Panc1 (cell line): ENCODE measurements at places on chromosomes 11 and 22. TPM values are rescaled to one million over a fixed set of nuclear protein-coding genes. Genes with fewer than 3 reads are reported as not detected.

The MPZL2 gene
- 1.8 TPM for total RNA-seq

The BDNF gene
- total RNA-seq: 0.36 TPM

The HSPB2 gene
- total RNA-seq: not detected

The DBX1 gene
- total RNA-seq: not detected

The CLMP gene
- 1.5 TPM for total RNA-seq

The HPS4 gene
- total RNA-seq: 26.2 TPM

The CRYBB1 gene
- not detected for total RNA-seq

The MMP3 gene
- not detected for total RNA-seq

The KLHL35 gene
- 10.9 TPM for total RNA-seq

The RTN4RL2 gene
- 0.90 TPM for total RNA-seq

The SLC25A1 gene
- 162 TPM for total RNA-seq

DNA sequence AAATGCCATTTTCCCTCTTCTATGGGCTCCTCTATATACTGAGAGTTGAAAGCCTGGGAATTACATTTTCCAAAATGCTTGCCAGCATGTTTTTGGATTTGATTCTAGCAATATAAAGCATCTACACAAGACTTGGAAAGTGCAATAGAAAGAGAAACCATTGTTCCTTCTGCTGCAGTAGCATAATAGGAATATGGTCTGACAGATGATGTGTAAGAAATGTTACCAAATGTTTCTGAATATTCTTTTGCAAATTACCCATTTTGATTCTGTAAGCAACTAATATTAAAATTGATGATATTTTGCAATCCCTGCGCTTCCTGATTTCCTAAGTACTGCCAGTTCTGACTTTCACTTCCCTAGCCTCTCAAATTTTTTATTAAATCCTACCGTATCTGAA is 61.6 kb downstream of the CASP12 start:
- no peaks in the 10 kb centered on the region for H3K27me3 ChIP-seq
- no peaks in the 10 kb centered on the region for H3K4me1 ChIP-seq
- H3K27ac ChIP-seq: no peak overlapping the region
- no peaks in the 10 kb centered on the region for H3K36me3 ChIP-seq
- no peak for DNase-seq
- no peak overlapping the region for H3K4me3 ChIP-seq

DNA sequence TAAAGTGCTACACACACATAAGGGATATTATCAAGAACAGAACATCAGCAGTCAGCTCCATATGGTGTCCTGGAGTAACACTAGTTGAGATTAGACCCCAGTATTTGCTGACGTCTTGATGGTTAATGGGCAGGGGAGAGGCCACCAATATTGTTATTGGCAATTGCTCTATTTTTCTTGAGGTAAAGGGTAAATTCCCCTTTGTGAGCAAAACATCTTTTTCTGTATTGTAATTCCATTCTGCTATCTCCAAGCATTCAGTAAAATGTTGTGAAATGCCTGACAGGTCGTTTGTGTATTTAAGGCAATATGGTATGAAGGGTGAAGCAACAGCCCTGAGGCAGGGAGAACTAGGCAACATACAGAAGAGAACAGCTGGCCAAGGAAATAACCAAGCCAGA is 21.9 kb downstream of the PC start:
- no peaks in the 10 kb centered on the region for H3K4me1 ChIP-seq
- no peak overlapping the region for H3K27ac ChIP-seq
- H3K36me3 ChIP-seq: no peaks in the 10 kb centered on the region

DNA sequence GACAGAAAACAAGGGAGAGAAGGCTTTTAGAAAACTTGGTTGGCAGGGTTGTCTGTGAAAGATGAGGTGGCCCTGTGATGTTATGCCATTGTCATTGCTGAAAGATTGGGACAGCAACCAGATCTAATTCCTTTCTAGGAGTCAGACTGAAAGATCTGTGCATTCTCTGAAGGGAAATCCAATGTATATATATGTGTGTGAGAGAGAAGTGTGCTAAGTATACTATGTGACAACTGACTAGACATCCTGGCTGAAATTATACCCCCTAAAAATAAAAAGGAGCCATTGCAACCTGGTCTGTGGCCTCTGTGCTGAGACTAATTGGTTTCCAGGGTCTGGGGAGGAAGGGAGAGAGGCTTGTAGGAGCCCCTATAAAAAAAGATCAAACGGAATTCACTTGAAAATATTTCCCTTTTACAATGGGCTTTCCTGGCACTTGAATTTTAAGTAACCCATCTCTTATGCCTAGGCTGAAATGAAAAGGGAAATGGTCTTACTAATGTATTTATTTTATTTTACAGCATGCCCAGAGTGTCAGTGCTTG is 1.2 kb upstream of the MPPED2 start:
- DNase-seq: no peak
- H3K4me3 ChIP-seq: no peak overlapping the region
- no peaks in the 10 kb centered on the region for H3K36me3 ChIP-seq
- no peak overlapping the region for H3K27ac ChIP-seq

GRCh38 chr22:26977741-26978376 is 320.5 kb downstream of the MIAT start:
- no peak overlapping the region for H3K4me3 ChIP-seq
- H3K27me3 ChIP-seq: no peaks in the 10 kb centered on the region; the same call in 1 of the 2 replicates
- H3K4me1 ChIP-seq: no peaks in the 10 kb centered on the region
- no peaks in the 10 kb centered on the region for H3K36me3 ChIP-seq
- DNase-seq: no peak
- no peak overlapping the region for H3K27ac ChIP-seq

DNA sequence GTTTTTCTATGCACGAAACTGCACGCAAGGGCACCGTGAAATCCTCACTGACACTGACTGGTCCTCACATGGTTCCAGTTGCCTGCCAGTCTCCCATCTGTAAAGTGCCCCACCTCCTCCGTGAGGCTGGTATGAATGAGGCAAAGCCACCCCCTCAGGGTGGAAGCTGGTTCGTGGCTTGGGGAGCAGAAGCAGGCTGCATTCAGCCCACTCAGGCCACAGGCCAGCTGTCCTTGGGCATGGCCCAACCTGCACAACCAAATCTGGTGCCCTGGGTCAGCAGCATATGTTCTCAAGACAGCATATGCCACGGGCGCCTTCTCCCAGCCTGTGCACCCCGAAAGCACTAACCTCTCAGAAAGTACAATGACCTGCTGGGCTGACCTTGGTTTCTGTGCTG is 29.3 kb downstream of the SERPINH1 start:
- H3K27ac ChIP-seq: no peak overlapping the region
- H3K4me1 ChIP-seq: no peaks in the 10 kb centered on the region
- no peaks in the 10 kb centered on the region for H3K36me3 ChIP-seq
- no peak overlapping the region for H3K4me3 ChIP-seq

DNA sequence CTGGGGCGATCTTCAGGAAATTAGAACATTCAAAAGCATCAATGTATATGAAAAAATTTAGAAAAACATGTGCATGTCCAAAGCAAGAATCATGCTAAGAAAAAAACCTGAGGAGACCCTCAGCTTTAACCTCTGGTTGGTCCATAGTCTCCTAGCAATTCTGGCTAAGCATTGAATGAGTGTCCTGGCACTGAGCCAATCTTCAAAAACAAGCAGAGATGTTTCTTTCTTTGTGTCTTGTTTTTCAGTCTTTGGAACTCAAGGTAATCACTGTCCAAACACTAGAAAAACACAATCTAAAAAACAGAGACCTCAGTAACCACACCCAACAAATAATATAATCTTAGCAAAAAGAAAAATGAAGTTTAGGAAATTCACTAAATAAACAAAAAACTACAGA is 205.4 kb upstream of the CARD18 start:
- H3K36me3 ChIP-seq: no peaks in the 10 kb centered on the region
- no peak overlapping the region for H3K4me3 ChIP-seq
- no peaks in the 10 kb centered on the region for H3K4me1 ChIP-seq

DNA sequence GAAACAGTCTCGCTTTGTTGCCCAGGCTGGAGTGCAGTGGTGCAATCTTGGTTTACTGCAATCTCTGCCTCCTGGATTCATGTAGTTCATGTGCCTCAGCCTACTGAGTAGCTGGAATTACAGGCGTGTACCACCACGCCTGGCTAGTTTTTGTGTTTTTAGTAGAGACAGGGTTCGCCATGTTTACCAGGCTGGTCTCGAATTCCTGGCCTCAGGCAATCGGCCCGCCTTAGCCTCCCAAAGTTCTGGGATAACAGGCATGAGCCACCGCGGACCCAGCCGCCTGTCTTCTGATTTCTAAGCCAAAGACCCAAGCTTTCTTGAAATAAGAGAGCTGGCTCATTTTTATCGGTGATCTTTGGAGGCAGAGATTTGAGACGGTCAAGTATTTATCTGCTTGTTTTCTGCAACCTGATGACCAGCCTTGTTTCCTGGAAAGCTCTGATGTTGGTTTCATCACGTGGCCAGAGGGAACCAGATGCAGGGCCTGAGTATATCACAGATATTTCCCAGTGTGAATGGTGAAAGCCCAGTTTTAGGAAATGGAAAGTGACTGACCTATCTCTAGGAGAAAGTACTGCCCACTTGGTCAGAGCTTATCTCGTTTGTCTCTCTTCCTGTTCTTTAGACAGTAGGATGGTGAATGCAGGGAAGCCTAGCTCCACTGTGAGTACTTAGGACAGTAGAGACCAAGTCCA is 5.7 kb upstream of the SIDT2 start:
- peaks cover 17% of the 10 kb centered on the region for H3K36me3 ChIP-seq
- H3K4me1 ChIP-seq: peaks cover 7% of the 10 kb centered on the region
- H3K4me3 ChIP-seq: no peak overlapping the region
- no peaks in the 10 kb centered on the region for H3K27me3 ChIP-seq
- no peak for DNase-seq

- no peak for DNase-seq
- H3K4me1 ChIP-seq: no peaks in the 10 kb centered on the region
- H3K27ac ChIP-seq: no peak overlapping the region
- no peaks in the 10 kb centered on the region for H3K27me3 ChIP-seq
- no peak overlapping the region for H3K4me3 ChIP-seq
Observed at GRCh38 chr22:33874206-33874605, 46.1 kb downstream of the LARGE1 start.

GRCh38 chr22:49229483-49230193 is 598.0 kb downstream of the BRD1 start:
- H3K36me3 ChIP-seq: no peaks in the 10 kb centered on the region
- H3K4me1 ChIP-seq: no peaks in the 10 kb centered on the region
- H3K4me3 ChIP-seq: no peak overlapping the region

DNA sequence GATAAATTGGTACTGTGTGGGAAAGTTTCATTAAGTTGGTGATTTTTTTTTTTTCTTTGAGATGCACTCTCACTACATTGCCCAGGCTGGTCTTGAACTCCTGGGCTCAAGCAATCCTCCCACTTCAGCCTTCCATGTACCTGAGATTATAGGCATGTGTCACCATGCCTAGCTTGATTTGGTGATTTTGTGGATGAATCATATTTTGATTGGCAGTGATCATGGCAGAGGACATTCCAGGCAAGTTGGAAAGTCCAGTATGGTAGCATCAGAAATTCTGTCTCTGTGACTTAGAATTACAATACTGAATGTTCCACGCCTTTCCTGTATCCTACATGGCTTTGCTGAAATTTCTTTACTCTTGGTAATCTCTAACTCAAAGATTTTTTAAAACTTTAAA is 49.4 kb downstream of the HORMAD2 start:
- no peaks in the 10 kb centered on the region for H3K27me3 ChIP-seq
- no peak overlapping the region for H3K4me3 ChIP-seq
- no peaks in the 10 kb centered on the region for H3K4me1 ChIP-seq
- no peaks in the 10 kb centered on the region for H3K36me3 ChIP-seq
- no peak for DNase-seq
- H3K27ac ChIP-seq: no peak overlapping the region

DNA sequence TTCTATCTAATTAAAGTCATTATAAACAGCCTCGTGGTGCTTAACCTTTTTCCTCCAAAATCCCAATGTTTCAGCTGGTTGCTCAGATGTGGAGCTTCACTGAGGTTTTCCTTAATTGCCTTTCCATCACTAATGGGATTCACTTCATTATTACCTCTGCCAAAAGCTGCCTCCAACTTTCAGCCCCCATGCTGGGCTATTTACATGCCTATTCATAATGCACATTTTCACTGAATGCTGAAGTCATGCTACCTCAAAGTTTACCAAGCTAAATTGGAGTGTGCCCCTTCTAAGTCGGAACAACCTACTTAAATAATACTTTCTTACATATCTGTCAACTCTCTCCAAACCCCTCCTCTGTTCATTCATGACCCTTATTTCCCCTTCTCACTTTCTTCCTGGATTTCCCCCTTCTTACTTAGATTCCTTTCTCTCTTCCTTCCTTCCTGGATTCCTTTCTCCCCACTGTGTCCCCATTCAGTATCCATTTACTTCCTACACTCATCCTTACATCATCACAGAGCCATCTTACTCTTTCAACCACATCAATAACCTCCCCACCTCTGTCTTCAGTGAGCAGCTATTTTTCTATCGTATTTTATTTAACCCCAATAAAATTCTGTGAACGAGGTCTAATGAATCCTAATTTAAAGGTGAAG is 887.3 kb upstream of the TENM4 start:
- no peak for DNase-seq
- H3K4me3 ChIP-seq: no peak overlapping the region
- H3K27ac ChIP-seq: no peak overlapping the region
- no peaks in the 10 kb centered on the region for H3K27me3 ChIP-seq
- H3K4me1 ChIP-seq: no peaks in the 10 kb centered on the region

GRCh38 chr22:24183321-24184031 is 2.2 kb downstream of the SUSD2 start:
- no peak overlapping the region for H3K27ac ChIP-seq
- H3K4me1 ChIP-seq: peaks cover 3% of the 10 kb centered on the region; the same call in 1 of the 2 replicates
- H3K27me3 ChIP-seq: no peaks in the 10 kb centered on the region
- no peaks in the 10 kb centered on the region for H3K36me3 ChIP-seq

GRCh38 chr11:2996976-2997375 is 4.8 kb upstream of the NAP1L4 start:
- no peaks in the 10 kb centered on the region for H3K27me3 ChIP-seq
- H3K36me3 ChIP-seq: peaks cover 11% of the 10 kb centered on the region; the same call in 1 of the 2 replicates
- no peak for DNase-seq
- H3K4me1 ChIP-seq: peaks cover 44% of the 10 kb centered on the region

DNA sequence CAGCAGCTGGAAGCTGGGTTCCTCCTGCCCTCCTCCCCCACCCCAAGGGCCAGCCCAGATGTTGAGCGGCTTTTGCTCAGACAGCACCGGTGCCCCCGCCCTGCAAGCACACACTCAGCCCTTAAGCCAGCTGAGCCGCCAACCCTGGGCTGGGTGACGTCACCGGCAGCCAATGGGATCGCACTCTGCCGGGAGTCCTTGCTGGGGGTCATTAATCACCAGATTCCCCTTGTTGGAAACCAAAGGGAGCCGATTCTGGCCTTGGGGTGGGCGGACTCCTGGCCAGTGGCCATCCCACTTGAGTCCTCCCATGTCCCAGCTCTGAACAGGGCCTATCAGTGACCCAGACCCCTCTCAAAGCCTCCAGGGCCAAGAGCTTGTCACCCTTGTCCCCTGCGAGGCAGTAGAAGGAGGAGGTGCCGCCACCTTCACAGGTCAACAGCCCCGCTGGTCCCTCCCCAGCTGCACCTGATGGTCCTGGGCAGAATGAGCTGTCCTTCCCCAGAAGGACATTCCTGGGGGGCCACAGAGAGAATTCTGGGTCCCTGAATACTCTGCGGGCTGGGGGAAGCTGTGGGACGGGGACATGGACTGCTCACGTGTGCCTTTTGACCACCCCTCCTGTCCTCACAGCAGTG is 7.4 kb downstream of the DUSP8 start:
- H3K4me3 ChIP-seq: no peak overlapping the region
- peaks cover 2% of the 10 kb centered on the region for H3K4me1 ChIP-seq
- H3K27me3 ChIP-seq: no peaks in the 10 kb centered on the region
- no peaks in the 10 kb centered on the region for H3K36me3 ChIP-seq

GRCh38 chr11:27139742-27140367 is 99.2 kb downstream of the BBOX1 start:
- no peak for DNase-seq
- no peaks in the 10 kb centered on the region for H3K36me3 ChIP-seq
- no peak overlapping the region for H3K4me3 ChIP-seq

GRCh38 chr11:21912285-21912684 is 280.6 kb upstream of the ANO5 start:
- no peak for DNase-seq
- no peak overlapping the region for H3K27ac ChIP-seq
- H3K36me3 ChIP-seq: no peaks in the 10 kb centered on the region
- no peaks in the 10 kb centered on the region for H3K27me3 ChIP-seq
